ENCODE measurements at places on chromosomes 5 and 9.

- no peak for DNase-seq
Observed at GRCh38 chr9:93077811-93078210, 18.2 kb upstream of the CARD19 start.

- DNase-seq, result peak; percentile 46
Observed at GRCh38 chr9:135602789-135603481, 36.4 kb downstream of the GLT6D1 start.

- DNase-seq, result no peak
Observed at GRCh38 chr5:127014573-127014972, 15.8 kb downstream of the MARCHF3 start.

- no peak for DNase-seq
Observed at GRCh38 chr5:10662083-10662482, 98.2 kb downstream of the ANKRD33B start.

DNA sequence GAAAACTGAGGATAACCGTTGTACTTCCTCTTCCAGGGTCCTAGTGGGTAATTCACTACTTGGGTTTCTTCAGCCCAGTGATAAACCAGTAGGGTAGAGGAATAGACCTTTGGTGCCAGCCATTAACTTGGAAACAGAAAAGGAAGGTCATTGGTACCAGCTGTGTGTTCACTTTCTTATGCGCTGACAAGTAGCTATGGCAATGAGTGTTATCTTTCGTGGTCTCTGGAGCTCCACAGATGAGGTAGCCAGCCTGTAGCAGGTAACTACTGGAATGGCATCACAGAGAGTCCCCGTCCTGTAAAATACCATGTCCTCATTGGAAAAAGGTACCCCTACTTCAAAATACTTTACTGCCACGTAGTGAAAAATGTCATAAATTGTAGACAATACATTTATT lies 2.3 kb downstream of the UHRF2 start:
- DNase-seq, result no peak

DNA sequence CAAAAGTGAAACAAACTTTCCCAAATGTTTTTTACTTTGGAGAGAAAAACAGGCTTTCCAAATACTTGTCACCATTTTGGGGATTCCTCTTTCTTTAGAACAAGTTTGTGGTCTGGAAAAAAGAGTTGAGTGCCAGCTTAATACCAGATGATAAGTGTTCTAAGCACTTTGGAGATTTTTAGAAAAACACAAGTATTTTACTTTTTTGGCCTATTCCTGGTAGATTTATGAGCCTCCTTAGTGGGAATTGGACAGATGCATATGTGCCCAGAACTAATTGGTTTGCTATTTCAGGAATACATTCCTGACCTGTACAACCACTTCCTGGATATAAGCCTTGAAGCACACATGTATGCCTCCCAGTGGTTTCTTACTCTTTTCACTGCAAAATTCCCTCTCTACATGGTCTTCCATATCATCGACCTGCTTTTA lies 40.5 kb downstream of the GPR21 start:
- DNase-seq, result peak; percentile 56

GRCh38 chr5:136584474-136584873 lies 219.1 kb upstream of the TRPC7 start:
- DNase-seq, result no peak

GRCh38 chr5:40098313-40098712 lies 581.4 kb upstream of the PTGER4 start:
- DNase-seq, result no peak

DNA sequence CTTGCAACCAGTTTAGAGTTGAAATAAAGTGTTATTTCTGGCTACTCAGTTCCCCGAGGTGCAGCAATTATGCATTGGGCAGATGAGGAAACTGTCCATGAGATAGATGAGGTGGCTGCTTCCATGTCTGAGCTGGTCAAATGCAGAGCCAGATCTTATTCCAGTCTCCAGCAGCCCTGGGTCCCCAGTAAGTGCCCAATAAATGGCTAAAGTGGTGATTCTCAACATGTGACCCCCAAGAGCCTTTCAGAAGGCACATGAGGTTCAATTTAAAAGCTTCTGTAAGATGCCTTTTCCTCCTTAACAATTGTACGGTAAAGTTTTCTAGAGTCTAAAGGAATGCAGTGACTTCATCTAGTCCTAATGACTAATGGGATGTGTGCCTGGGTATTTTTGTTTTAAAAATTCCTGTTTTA lies 17.5 kb downstream of the ATOX1 start:
- peak; percentile 53 for DNase-seq

- DNase-seq, result no peak
Observed at GRCh38 chr5:43245724-43246385, 53.8 kb downstream of the NIM1K start.

DNA sequence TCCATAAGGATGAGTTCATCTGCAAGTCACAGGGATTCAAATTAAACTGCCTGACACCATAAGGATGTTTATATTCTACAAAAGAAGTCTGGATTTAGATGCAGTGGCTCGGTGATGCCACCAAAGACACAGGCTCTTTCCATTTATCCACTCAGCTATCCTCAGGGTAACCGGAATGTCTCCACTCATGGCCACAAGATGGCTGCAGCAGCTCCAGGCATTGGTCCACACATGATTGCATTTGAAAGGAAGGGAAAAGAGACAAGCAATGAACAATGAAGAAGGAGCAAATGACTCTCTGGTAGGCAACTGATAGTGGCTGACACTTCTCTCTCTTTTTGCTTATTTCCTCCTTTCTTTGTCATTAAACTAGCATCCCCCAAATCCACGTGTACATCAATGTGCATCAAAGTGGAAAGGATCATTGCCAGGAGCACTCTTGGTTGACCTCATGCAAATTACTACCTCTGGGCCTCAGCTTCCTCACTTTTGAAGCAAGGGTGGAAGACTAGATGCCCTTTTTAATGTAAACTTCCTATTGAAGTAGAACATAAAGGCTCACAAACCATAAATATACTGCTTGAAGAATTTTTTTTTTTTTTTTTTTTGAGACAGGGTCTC lies 7.2 kb upstream of the SNX30 start:
- no peak for DNase-seq

GRCh38 chr5:3600106-3601060 lies 4.8 kb downstream of the IRX1 start:
- DNase-seq, result no peak

GRCh38 chr9:17764306-17764705 lies 185.4 kb downstream of the SH3GL2 start:
- no peak for DNase-seq

DNA sequence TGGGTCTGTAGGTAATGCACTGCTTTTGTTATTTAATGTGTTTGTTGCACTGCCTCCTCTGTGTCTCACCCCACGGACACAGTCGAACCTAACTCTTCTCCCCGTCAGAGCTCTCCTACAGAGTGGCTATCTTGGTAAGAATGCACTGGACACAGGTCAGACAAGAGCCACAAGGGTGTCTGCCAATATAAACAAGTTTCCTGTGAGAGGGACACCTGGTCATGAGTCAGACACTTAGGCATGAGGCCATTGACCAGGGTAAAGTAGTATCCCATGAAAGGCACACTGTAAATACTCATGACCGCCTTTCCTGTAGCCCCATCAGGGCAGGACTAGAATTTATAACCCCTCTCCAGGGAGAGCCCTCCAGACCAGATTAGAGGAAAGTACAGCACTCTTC lies 115.5 kb downstream of the SLC12A2 start:
- DNase-seq, result peak; percentile 65

GRCh38 chr9:129637102-129637501 lies 4.8 kb downstream of the ASB6 start:
- no peak for DNase-seq

- DNase-seq, result no peak
Observed at GRCh38 chr9:125690679-125691078, 16.3 kb downstream of the MAPKAP1 start.

DNA sequence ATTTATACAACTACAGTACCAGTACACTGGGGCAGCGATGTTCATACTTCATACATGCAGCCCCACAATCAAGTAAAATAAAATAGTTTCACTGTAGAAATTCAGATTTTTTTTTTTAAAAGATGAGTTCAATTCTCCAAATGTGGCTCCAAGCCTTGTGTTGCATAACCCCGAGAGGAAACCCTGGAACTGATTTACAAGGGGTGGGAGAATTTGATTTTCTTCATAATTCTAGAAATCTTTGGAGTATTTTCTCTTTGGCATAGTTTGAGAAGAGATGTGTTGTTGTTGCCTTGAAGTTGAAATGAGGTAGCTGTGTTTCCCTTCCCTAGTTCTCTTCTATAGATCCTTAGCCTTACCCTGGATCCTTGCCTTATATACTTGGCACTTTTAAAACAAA lies 3.1 kb downstream of the RHOBTB3 start:
- DNase-seq, result no peak

DNA sequence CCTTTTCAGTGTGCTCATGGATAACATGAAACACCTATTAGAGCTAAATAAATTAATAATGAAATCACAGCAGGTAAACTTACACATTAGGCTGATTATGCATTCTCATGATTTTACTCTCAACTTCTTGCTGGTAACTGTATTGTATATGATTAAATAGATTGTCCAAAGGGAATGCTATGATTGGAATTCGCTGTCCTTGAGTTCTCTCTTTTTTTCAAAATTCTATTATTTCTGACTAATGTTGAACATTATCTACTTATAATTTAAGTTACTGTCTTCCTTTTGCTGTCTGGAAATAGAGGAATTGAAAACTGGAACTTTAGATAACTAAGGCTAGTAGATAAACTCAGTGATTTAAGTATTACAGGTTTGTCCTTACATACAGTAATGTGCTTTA lies 13.1 kb downstream of the CENPH start:
- no peak for DNase-seq

DNA sequence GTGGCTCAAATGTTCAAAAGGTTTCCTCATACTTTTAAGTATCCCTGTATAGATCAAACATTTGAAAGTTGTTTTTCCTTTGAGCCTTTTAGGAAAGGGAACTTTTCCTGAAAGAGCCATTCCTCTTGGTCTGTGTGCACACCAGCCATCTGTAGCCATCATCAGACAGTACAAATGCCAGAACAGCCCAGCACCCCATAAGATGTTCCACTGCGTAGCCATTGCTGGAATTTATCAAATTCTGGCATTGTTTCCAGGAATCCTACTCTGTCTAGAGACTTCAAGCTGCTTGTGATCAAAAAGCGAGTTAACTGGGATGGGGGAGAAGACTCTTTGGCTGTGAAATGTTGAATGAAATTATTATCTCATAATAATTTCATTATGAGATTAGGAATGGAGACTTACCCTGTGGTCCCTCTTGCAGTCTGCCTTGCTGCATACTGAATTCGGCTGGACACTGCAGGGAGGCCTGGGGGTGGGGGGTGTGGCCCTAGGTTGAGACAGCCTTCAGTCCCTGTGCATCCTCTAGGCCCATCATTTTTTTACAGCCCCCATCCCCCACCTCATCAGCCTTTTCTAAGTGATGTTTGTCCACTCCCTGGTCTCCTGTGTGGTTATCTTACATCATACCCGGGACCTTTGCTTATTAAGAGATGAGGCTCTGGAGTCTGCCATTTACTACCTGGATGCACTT lies 99.8 kb downstream of the RALGPS1 start:
- no peak for DNase-seq

- DNase-seq, result peak; percentile 33
Observed at GRCh38 chr5:126031989-126032716, 391.1 kb upstream of the GRAMD2B start.

DNA sequence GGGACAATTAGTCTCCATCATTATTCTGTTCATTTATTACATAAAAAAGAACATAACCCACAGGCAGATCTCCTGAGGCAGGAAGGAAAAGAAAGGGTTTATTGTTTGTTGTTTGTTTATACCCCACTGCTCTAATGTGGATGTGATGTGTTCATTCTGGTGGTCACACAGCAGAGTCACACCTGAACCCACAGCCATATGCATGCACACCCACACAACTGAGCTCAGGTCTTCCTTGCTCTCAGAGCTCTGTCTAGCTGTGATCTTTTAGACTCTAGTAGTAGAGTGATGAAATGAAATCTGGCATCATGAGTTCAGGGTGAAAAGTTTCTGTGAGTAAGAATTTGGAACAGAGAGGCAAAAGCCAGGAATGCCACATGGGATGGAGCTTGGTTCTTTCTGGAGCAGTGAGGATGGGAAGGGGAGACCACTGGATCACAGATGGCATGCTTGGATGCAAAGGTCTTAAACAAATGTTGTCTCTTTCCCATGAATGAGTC lies 227.0 kb downstream of the PAPPA start:
- DNase-seq, result no peak

DNA sequence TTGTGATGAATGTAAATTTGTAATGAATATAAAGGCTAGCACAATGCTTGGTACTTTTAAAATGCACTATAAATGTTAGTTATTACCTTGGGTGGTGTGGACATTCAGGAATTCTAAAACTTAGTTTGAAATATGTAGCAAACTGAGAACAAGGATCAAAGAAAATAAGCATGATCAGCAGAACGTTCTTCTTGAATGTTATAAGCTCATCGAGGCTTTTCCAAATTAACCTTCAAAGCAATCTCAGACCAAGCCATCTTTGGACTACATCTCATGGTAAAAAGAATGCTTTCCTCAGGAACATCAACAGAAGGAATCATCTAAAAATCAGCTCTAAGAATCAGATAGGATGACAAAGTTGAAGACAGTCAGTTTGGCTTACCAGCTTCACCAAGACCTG lies 146.3 kb downstream of the SLIT3 start:
- no peak for DNase-seq

GRCh38 chr9:34663303-34663605 lies 797 bp upstream of the CCL27 start:
- no peak for DNase-seq

- DNase-seq, result peak; percentile 96
Observed at GRCh38 chr5:142874540-142874939, 104.4 kb downstream of the ARHGAP26 start.

DNA sequence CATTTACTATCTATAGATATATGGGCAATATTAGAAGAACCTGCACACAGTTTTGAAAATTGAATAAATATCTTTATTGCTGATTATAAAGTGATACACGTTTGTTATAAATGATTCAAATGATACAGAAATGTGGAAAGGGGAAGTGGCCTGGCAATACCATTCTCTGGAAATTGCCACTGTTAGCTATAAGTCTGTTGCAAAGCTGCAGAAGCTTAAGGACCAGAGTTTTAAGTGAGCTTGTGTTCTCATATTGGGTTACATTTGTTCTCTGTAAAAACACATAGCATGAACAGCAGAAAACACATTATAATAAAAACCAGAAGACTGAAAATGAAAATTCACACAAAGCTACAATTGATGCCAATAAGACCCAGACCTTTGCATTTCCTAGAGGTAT lies 59.6 kb downstream of the RASGRF2 start:
- DNase-seq, result no peak

DNA sequence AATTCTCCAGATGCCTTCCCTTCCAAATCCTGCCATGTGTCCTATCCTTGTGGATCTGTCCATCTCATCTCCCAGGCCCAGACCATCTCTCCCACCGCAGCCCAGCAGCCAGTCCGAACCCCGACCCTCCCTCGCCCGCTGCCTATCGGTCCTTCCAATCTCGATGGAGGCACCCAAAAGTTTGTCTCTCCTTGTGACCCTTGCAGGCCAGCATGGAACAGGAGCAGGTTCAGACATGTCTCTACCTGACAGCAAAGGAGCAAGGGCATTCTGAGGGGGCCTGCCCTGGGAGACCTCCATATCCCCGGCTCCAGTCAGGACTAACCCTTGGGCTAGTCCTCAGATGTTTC lies 51.0 kb downstream of the SEMA4D start:
- no peak for DNase-seq
